KBM-7 (cell line): ENCODE measurements at places on chromosomes 5 and 9.

DNA sequence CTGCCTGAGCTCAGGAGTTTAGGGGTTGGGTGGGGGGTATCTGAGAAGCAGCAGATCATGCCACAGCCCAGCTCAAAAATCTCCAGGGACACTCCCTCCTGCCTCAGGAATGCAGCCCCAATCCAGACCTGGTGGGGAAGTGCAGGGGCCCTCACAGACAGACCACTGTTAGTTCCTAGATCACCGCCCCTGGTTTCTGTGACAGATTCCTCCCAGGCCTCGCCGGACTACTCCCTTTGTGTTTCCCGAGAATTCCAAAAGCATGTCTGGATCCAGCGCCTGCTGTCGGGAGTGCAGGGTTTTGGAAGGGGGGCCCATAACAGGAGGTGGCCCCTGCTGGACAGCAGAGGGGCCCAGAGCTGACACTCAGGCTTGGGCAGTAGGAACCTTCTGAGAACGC lies 74.5 kb downstream of the CTSL start:
- DNase-seq = no peak

DNA sequence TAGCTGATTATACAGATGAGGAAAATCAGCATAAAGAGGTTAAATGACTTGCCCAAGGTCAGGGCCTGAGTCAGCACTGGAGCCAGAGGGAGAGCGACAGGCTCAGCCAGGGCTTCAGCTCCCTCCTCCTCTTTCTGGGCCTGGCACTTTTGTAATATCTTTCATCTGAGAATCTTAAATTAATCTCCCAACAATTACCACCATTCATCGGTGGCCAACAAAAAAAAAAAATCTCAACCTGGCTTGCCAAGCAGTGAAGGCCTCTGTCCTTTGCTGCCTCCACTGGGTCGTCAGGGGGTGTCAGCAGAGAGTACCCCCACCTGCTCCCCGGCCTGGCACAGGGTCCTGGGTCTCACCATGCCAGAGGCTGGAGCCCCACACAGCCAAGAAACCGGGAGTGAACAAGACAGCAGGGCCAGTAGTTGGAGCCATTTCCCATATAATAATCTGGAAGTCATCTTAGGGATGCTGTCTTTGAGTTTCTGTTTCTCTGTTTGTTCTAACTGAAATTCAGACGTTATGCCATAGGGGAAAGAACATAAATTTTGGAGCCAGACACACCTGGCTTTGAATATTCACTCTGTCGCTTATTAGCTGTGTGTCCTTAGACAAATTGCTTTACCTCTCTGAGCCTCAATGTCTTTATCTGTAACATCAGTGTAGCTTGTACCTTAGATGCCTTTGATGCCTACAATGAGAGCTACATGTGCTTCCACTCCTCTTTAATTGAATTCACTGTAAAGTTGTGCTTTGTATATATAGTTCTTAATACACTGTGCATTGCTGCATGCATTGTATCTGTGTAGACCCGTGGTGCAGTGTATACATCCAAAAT lies 299.9 kb upstream of the MSX2 start:
- DNase-seq = no peak

GRCh38 chr9:112503170-112503569 lies 16.5 kb downstream of the KIAA1958 start:
- DNase-seq = no peak

GRCh38 chr5:59673438-59674058 lies 220.0 kb downstream of the PDE4D start:
- peak; percentile 70 for DNase-seq

DNA sequence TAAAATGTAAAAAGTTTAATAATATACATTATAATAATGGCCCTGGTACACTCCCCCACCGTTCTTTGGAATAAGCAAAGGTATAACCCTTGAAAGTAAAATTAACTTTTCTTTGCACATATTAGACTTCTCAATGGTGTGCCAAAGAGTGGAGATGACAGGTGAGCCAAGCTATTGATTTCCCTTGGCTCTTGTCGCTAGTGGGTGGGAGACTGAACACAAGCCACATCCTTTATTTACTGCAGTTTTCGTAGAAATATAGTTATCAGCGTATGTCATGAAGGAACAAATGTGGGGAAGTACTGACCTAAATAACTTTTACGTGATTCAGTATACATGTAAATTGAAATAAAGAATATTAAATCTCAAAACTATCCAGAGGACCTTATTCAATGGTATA lies 549.3 kb downstream of the RAB3C start:
- DNase-seq = no peak

DNA sequence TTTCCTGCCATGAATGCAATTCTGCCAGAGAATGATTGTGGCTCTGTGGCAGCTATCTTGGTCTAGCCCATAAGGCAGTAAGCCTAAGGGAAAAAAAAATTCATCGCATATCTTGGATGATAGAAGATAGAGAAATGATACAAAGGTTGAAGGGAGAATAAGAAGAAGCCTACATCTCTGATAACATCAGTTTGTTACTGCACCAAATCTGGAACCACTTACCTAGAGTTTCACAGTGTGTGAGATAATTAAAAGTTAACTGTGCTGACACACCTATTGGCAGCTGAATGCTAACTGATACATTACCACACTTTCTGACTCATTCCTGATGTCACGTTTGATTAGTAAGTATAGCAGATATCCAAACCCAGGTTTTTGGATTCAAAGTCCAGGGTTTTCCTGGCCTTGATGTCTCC lies 91.6 kb upstream of the TAF11L2 start:
- no peak for DNase-seq

- DNase-seq = no peak
These were observed 686.5 kb upstream of the ACO1 start for GRCh38 chr9:31697956-31698355.

- no peak for DNase-seq
These were observed 6.3 kb upstream of the STOM start for GRCh38 chr9:121376214-121376830.

DNA sequence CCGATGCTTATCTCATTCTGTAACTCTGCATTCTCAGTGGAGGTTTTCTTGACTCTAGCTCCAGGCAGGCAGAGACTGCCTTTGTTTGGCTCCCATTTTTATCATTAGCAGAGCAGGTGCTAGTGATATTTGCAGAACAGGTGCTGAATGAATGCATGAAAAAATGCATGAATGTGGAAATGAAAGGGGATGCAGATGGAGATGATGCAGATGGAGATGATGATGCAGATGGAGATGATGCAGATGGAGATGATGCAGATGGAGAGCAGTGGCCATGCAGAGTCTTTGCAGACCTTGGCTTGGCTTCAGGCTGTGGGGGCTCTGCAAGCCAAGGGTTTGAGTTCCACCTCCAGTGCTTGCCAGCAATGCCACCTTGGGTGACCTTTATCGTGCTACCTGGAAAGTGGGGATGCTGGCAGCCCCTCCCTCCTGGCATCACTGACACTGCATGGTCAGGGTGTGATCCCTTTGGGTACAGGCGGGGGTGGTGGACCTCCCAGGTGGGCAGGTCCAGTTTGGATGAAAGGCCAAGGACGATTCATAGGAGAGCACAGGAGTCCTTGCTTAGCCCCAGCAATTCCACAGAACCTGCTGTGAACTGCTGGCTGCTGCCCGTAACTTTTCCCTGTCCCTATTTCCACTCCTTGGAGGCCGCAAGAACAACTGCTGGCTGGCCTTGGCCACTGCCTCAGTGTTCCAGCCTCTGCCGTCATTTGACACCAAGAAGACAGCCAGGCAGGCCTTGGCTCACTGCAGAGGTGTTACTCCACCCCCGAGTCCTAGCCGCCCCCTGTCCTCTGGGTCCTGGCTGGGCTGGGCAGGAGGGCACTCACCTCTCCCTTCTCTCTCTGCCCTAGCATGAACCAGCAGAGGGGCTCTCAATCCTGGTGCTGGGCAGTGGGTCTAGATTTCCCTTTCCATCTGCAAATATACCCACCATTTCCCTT lies 33.0 kb downstream of the ERGIC1 start:
- no peak for DNase-seq

- peak; percentile 73 for DNase-seq
These were observed 1.0 kb upstream of the ACSL6 start for GRCh38 chr5:132012371-132013005.

- no peak for DNase-seq
These were observed 48.9 kb downstream of the TJP2 start for GRCh38 chr9:69222970-69223369.

DNA sequence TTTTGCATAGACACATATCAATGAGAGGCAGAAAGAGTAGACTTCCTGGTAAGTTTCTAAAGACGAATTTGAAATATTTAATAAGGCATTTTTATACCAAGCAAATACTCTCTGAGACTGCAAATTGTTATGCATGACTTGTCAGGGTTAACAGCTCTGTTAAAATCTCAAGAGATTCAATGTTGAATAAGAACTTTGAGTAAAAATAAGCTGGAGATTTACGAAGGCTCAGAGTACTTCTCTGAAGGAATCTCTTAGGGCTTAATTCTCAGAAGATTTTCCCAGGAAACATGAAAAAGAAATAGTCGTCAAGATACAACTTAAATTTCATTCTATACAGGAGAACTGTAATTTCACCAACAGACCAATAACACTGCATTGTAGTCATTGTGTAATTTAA lies 259.4 kb downstream of the CDH18 start:
- DNase-seq = no peak

- DNase-seq = no peak
These were observed 69.3 kb downstream of the MACIR start for GRCh38 chr5:103327893-103328292.

DNA sequence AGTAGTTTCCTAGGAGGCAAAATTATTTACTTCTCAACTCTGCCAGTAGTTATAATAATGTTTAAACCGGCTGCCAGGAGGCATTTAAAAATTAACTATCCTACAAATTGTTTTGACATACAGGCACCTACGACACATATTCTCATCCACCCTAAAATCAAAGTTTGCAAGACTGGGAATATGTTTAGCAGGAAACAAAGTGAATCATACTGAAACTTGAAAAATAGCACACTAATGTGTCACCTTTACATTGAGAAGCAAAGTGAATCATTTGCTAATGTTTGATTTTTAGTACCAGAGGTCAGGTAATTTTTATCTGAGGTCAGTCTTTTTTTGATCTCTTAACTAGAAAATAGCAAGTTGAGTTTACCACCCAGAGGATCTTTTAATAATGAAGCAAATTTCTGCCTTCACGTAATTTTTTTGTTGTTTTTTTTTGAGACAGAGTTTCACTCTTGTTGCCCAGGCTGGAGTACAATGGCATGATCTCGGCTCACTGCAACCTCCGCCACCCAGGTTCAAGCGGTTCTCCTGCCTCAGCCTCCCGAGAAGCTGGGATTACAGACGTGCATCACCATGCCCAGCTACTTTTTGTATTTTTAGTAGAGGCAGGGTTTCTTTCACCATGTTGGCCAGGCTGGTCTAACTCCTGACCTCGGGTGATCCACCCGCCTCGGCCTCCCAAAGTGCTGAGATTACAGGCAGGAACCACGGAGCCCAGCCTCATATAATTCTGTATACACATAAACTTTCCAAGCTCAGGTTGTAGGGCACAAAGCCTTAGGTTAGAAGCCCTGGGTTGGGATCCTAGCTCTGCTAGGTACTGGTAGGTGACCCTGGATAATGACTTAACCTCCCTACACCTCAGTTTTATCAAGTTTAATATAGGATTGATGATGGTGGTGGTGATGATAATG lies 124.3 kb downstream of the UGCG start:
- DNase-seq = no peak
